ENCODE measurements at places on chromosomes 2 and 18.

- DNase-seq: no peak
These were observed 63.6 kb downstream of the SPOPL start for GRCh38 chr2:138565230-138565598.

DNA sequence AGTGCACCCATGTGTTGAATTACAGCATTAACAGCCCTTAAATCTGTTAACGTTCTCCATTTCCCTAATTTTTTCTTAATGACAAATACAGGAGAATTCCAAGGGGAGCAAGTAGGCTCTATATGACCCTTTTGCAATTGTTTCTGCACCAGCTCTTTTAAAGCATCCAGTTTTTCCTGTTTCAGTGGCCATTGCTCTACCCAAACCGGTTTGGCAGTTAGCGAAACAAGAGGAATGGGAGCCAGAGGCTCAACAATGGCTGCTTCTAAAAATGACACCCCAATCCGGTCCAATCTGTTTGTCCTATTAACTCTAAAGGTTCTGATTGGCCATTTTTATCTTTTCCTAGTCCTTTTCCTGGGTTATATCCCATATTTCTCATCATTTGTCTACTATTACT, 15.1 kb upstream of the SUCLG1 start:
- DNase-seq: no peak

- DNase-seq: no peak
These were observed 137.8 kb upstream of the GYPC start for GRCh38 chr2:126518196-126518595.

- DNase-seq: no peak
These were observed 238.0 kb upstream of the COPS8 start for GRCh38 chr2:236847538-236848263.

DNA sequence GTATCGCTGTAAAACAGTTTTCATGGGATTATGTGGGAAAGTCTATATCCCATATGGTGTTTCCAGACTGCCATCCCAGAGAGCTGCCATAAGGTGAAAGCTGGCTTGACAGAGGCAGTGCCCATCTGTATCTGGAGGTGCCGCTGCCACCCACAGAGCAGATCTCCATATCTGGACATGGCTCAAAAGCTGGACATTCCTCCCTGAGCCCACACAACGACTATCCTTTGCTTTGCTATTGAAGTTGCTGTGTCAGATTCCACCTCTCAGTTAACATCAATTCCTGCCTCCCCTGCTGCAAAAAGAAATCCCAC, 55.2 kb downstream of the RND3 start:
- DNase-seq: no peak

GRCh38 chr2:236782938-236783337, 213.3 kb downstream of the ACKR3 start:
- DNase-seq: no peak

- DNase-seq: no peak
These were observed 1583.4 kb upstream of the PIK3C3 start for GRCh38 chr18:40371673-40372072.

- DNase-seq: no peak
These were observed 214.2 kb upstream of the ERBB4 start for GRCh38 chr2:212752730-212753351.

DNA sequence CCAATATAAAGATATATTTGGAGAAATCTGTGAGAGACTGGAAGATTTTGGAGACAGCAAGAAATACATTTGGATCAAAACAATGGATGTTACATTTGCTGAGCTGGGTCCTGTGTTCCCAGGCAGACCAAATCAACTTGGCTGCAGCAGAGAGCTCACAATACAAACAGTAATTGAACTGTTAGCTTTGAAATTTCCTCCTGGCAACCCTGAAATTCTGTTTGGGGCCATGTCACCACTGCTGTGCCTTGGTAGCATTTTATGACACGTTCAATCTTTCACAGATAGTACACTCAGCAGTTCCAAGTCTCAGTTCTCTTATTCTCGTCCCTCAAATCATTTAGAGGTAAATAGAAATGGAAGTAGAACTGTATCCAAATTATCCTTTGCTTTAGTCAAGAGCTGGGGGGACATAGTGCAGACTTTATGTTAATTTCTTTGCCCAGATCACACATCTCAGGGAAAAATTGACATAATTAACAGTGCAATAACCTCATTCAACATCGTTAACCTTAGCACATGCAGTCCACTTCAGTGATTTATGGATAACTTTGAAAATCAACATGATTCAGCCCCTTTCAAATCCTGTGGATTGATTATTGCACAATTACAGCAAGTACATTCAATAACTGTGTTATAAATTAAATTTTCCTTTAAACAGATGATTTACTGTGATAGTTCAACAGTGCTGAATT, 277.4 kb upstream of the MC4R start:
- DNase-seq: no peak

- no peak for DNase-seq
These were observed 33.5 kb downstream of the STAT4 start for GRCh38 chr2:191117341-191117740.

DNA sequence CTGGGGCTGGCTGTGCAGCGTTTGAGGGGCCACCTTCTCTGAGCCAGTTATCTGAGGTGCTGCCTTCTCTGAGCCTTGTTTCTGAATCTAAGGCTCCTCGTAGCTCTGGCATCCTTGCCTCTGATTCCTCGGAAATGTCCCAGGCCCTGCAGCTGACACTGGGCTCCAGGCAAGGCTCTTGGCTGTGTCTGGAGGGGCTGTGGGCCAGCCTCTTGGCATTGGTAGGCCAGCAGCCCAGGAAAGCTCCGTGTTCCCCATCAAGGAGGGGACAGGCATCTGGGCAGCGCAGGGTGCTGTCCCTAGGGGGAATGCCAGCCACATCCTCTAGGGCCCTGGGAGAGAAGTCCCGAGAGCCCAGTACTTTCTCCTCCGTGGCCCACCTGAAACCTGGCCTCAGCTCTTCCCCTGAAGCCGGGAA, 40.7 kb upstream of the TAF1B start:
- DNase-seq: no peak

- no peak for DNase-seq
These were observed 1.6 kb upstream of the ATP9B start for GRCh38 chr18:79067611-79068010.

GRCh38 chr2:46554397-46554796, 75.0 kb downstream of the TMEM247 start:
- no peak for DNase-seq

- no peak for DNase-seq
These were observed 56.3 kb downstream of the GLI2 start for GRCh38 chr2:120791962-120792297.

DNA sequence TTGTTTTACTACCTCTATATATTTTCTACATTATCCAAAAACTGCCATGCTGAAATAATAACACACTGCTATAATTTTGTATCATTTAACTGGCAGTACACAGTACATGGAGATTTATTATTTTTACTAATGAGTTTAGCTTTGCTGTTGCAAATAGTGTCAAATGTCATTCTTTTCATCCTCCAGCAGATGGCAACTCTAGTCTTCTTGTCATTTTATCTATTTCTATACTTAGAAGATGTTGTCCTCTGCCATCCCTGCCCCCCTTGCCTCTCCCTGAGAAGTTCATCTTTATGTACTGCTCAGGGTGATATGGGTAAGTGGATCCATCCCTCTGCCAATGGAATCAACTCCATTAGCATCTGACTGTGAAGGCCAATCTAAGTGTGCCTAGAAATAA, 21.7 kb upstream of the LRRTM1 start:
- DNase-seq: no peak

GRCh38 chr2:232417489-232417888, 10.8 kb downstream of the ALPG start:
- DNase-seq: no peak

- DNase-seq: no peak
These were observed 24.2 kb downstream of the LRRC30 start for GRCh38 chr18:7255054-7255453.

- no peak for DNase-seq
These were observed 713.7 kb downstream of the TSN start for GRCh38 chr2:122469147-122469546.

GRCh38 chr2:224563537-224563936, 21.6 kb downstream of the CUL3 start:
- no peak for DNase-seq

DNA sequence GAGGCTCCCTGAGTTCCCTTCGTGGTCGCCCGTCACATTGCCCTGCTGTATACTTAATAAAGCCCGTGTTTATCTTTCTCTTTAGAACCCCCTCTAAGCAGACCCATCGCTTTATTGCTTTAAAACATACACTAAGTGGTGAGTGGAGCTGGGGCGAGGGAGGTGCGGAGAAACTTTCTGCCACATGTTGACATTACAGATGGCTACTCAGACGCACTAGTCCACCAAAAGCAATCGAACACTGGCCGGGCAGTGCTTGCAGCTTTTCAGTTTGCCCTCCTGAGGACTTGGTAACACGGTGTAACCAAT, 859 bp upstream of the COLEC12 start:
- no peak for DNase-seq

GRCh38 chr2:235859651-235860050, 308.5 kb downstream of the GBX2 start:
- DNase-seq: no peak

GRCh38 chr2:232365621-232366321, 12.8 kb upstream of the ALPP start:
- no peak for DNase-seq

DNA sequence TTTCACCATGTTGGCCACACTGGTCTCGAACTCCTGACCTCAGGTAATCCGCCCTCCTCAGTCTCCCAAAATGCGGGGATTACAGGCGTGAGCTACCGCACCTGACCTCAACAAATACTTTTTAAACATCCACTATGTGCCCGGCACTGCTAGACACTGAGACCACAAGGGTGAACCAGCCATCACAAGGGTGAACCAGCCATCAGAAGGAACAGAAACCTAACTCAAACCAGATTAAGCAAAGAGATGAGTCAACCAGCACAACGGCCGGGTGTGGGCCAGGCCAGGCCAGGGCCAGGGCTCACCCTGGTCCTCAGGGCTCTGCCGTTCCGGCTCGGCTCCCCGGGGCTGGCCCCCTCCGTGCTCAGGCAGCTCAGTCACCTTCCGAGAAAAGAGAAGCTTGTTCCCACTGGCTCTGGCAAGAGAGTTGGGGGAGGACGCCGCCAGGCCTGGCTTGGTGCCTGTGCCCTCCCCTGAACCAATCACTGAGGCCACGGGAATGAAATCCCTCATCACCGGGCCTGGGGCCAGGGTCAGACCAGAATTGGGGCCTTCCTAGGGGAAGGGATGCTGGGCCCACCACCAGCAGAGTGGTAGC, 4.4 kb downstream of the TEX44 start:
- DNase-seq: no peak

GRCh38 chr18:55805666-55806065, 217.7 kb upstream of the TCF4 start:
- no peak for DNase-seq

DNA sequence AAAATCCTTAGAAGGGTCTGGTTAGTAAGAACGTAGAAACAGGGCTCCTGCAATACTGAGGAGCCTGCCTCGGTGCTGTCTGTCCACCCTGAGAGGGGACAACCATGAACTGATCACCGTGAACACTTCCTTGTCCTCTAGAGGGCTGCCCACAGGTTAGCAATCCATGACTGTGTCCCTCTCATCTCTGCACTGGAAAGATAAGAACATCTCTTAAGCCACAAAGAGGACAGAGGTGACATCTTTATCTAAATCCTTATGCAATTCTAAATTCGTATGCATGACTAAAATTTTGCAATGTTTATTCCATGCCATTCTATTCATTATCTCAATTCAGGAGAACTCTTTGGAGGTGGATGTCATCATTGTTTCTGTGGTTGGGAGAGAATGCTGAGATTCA, 12.8 kb downstream of the EFR3B start:
- DNase-seq: no peak

DNA sequence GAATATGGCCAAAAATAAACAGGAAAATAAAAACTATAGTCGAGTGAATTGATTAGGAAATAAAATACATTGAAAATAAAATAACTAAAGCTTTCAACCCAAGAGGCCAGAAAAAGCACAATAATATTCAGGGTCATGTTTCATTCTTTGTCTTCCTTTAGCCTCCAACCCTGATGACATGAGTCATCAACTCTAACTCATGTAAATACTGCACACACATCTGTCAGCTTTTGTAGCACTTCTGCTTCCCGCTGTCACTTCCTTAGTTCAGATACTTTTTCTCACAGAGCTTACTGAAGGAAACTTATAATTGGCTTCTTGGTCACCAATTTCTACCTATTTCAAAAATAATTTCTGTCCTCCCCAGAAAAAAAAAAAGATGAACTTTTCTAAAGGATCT, 112.8 kb downstream of the UPP2 start:
- no peak for DNase-seq

- DNase-seq: no peak
These were observed 419.1 kb downstream of the TRIB2 start for GRCh38 chr2:13135856-13136255.

- no peak for DNase-seq
These were observed 17.3 kb downstream of the PFN4 start for GRCh38 chr2:24105816-24106215.

DNA sequence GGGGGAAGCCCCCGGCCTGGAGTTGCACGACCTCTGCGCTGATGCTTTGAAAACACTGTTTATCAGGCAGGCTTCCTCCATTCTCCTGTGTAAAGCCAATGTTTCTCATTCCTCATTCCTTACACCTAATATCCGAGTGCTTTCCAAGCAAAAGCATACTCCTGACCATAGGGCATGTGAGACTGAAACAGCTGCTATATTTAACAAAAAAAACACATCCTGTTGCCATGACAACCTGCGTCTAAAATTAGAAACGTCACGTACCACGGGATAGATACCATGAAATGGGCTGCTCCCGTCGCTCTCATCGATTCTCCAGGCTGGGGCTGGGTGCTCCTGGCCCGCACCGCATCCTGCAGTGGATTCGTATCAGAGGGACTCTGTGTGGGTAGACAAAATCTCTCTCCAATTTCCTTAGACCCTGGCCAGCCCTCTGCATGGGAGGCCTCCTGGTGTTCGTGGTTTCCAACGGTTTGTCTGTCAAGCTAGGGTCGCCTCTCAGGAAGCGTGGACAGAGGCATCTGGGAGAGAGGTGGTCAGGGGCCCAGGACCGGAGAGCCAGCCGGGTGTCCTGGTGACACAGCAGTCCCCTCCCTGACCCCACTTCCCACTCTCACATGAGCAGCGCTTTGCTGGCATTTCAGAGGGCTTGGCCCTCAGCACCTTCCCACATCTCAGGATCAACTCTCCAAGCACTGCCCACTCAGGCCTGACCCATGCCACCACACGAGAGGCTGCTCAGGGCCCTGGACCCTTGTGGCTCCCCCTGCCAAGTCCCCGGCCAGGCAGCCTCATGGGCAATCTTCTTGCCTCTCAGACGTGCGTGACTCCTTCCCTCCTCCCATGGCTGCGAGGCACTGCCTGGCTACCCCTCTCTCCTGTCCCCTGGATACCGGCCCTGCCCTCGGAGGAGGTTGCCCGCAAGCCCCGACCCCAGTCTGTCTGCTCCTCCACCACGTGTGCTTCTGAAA, 268.1 kb downstream of the NDUFA10 start:
- no peak for DNase-seq

- DNase-seq: no peak
These were observed 1.6 kb upstream of the KLF7 start for GRCh38 chr2:207167099-207167923.
